ENCODE measurements at places on chromosomes 3 and 15.

GRCh38 chr3:169871129-169871886 is 1.6 kb upstream of the LRRC31 start:
- DNase-seq, result no peak

DNA sequence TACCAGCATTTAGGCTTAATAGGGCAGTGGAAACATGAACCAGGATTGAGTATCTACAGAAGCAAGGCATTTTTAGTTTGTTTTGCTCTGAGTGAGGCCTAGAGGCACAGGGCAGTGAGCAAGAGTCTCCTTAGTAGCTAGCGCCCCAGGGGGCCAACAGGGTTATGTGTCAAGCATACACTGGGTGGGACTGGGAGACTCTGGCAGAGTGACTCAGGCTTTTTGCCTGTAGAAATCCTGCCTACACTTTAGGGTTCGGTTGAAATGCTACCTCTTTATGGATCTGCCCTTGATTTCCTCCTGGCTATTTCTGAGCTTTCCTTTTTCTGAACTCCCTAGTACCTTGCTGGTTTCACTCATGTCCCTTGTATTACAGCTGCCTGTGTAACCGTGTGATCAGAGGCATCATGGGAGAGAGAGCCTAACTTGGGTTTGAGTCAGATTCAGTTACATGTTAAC is 72.2 kb downstream of the TOP2B start:
- DNase-seq, result no peak

GRCh38 chr3:83065851-83066460 is 1304.5 kb upstream of the GBE1 start:
- DNase-seq, result no peak

DNA sequence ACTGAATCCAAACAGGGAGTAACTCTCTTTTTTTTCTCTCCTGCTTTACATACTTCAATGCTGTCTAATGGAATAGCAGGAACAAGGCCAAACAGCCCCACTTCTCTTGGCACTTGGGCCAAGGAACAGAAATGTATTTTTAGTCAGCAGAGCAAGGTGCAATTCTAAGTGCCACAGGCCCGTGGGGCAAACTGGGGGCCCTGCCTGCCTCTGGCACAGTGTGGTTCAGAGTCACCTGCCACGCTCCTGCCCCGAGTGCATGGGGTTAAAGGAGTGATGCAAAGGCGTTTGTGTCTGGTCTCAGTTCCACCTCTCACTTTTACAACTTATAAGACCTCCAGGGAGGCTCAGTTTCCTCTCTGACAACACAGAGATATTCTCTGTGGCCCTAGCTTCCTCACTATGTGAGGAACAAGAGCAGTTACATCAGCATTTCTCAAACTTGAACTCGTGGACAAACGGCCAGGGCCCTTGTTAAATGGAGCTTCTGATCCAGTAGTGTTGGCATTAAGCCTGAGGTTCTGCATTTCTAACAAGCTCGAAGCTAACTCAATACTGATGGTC is 51.3 kb downstream of the LRIG1 start:
- no peak for DNase-seq

DNA sequence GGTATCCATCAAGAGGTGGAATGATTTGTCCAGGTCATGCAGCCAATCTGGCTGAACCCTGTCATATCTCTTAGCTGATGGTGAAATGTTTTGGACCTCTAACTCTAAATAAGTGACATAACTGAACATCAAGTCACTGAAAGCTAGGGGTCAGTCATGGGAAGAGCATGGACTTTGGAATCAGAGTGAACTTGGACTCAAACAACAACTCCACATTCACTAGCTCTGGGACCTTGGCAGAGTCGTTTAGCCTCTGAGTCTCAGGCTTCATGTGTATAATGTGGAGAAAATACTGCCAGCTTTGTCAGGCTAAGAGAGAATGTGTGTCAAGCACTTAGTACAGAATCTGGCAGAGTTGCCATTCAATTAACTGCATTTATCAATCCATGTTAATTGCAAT is 557.8 kb upstream of the CFAP20DC start:
- DNase-seq, result no peak

DNA sequence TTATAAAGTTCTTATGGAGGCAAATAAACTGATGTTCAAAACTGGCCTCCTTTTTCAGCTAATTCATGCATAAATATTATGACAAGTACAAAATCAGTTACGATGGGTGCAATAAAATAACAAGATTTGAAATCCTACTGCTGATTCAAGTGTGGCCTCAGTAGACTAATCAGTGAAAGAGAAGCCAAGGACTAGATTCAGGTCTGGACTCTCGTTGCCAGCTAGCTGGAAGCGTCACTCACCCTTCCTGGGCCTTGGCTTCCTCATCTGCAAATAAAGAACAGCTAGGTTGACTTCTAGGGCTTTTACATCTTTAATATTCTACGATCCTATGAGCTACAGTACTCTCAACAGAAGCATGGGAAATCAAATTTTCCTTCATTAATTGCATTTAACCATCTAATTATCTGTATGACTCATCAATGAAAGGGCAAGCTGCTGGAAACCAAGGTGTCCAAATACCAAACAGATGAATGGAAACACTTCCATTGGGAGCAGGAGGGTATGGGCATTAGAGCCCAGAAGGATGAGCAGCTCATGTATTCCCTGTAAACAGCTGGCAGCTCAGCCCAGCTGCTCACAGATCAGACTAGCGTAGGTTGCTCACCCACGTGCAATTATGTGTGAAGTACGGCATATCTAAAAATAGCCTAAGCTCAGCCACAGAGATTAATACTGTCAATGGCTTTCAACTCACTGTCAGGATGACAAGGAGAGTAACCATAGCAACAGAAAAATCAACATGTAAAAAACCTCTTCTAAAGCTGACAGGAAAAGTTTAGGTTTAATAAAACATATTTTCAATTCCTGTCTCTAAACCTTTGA is 294.8 kb downstream of the PLCL2 start:
- DNase-seq, result no peak

- peak; percentile 33 for DNase-seq
Observed at GRCh38 chr3:101849714-101850245, 466 bp downstream of the NFKBIZ start.

DNA sequence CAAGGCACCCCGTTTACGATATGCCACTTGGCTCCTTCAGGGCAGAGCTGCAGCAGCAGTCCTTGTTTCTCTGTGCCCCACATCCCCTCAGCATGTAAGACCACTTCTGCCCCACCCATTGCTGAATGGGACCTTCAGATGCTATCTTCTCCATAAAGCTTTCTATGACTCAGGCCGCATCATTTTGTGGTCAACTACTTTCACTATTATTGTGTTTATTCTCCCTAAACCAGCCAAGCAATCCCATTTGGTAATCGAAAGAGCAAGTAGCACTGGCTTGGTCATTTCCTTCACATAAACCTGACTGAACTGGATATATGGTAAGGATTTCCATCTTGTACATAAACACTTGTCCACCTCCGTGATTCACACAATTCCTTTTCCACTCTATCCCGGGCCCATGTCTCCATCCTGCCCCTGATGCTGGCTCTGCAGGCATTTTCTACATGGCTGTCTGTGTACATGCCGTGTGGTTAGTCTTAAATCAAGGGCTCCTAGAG is 25.7 kb downstream of the LIPC start:
- DNase-seq, result peak; percentile 31

GRCh38 chr3:14636496-14637087 is 15.0 kb upstream of the CCDC174 start:
- no peak for DNase-seq

- DNase-seq, result no peak
Observed at GRCh38 chr15:72737061-72737460, 46.5 kb downstream of the ADPGK start.

DNA sequence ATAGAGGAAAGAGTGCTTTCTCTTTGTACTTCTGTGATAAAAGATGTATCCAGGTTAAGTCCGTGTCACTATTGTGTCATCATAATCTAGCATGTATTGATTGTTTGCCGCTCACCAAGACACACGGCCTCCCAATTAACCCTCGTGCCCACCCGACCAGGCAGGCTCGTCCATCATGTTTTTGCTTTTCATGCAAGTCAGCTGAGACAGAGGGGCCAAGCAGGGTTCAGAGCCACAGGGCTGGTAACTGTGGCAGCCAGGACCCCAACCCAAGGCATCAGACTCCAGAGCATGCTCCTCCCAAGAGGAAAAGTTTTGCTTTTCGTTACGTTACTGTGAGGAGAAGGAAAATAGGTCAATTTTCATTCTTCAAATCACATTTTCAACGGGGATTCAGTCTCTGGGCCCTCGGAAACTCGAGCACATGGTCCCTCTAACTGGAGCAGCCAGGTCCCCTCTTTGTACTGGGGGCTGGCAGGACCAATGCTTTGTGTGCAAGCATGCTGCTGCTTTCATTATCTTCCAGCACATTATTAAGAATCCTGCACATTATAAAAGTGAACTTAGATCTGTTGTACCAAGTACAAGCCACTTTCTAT is 161.1 kb upstream of the TOPAZ1 start:
- no peak for DNase-seq

Data from activated T-cell treated with anti-CD3 and anti-CD28 coated beads for 24 hours (primary cell).